ENCODE measurements at places on chromosomes 1 and 21. TPM values are rescaled to one million over a fixed set of nuclear protein-coding genes. Genes with fewer than 3 reads are reported as not detected.

SYTL1 gene
- 7.6 TPM for polyA plus RNA-seq

CD52 gene
- 5.6 TPM for polyA plus RNA-seq

S100A5 gene
- polyA plus RNA-seq, result 1.3 TPM

CYP4A22 gene
- polyA plus RNA-seq, result 8.2 TPM

THEM5 gene
- 0.52 TPM for polyA plus RNA-seq

SUSD4 gene
- polyA plus RNA-seq, result 19.2 TPM

PTGS2 gene
- polyA plus RNA-seq, result 0.78 TPM

LAMC1 gene
- polyA plus RNA-seq, result 297 TPM

UBR4 gene
- 150 TPM for polyA plus RNA-seq

CCDC30 gene
- 26.7 TPM for polyA plus RNA-seq

GRCh38 chr1:32128964-32129363, 21.1 kb downstream of the KPNA6 start:
- no peak for DNase-seq

GRCh38 chr1:200710166-200710565, 28.5 kb upstream of the CAMSAP2 start:
- no peak for DNase-seq

DNA sequence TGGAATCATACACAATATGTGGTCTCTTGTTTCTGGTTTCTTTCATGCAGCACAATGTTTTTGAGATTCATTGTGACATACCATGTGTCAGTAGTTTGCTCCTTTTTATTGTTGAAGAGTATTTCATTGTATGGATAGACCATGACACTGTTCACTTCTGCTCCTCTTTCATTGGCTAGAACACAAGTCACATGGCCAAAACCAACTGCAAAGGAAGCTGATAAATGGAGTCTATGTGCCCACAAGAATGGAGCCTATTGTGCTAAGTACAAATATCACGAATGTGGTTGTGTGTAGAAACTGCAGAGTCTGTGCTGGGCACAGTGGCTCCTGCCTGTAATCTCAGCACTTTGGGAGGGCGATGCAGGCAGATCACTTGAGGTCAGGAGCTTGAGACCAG, 28.6 kb upstream of the FNBP1L start:
- no peak for DNase-seq

DNA sequence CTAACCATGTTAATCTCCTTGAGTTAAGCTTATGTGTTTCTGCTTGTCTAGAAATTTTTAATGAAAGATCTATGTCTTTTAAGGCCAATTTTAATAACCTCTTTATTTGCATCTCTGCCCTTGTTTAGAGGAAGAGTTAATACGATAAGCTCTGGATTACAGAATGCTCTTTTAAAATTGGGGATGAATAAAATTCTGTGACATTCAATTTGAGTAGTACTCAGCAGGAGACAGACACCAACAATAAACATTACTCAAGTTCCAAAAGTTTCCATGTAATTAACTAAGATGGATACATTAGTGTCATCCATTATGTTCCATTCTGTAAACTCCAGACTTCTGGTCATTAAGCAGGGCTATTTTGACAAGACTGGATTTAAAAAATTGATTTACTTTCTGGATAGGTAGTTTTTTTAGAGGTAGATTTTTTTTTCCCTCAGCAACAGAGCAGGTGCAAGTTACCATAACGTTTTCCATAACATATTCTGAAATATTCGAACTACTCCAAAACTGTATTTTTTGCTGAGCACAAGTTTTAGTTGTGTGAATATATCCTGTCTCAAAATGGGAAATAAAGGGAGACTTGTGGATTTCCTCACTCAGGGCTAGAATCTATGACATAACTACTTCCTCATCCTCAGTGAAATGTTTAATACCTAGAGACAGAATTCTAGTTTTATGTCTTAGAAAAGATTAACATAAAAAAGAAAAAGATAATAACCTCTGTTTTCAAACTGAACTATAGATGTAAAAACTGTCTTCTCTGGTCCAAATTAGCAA, 221.7 kb downstream of the NEGR1 start:
- DNase-seq, result no peak

DNA sequence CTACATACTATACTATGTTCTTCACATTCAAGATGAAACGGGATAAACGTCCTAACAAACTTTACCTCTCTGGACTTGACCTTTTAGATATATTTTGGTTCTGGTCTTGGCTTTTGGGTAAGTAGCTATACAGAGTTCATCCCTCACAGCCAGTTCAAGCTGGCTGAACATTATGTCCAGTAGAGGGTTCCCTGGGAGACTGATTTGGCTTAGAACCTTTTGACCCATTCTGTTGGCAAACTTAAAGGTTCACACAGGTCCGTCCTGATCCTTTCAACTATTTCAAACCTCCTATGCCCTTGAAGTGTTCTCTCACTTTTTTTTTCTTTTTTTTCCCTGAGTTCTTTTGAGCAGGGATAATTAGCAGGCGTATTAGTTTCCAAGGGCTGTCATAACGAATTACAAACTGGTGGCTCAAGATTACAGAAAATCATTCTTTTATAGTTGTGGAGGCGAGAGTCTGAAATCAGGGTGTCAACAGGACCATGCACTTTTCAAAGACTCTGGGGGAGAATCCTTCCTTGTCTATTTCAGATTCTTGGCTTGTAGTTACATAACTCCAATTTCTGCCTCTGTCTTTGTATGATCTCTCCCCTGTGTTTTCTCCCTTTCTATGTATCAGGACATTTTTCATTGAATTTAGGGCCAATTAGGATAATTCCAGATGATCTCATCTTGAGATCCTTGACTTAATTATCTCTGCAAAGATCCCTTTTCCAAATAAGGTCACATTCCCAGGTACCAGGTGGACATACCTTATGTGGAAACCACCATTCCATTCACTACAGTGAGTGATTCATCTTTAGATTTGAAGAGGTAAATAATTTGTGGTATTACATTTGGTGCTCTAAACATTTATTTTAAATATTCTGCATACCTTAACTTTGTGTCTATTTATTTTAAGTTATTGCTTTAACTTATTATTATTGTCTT, 257.4 kb upstream of the USP25 start:
- DNase-seq, result no peak

DNA sequence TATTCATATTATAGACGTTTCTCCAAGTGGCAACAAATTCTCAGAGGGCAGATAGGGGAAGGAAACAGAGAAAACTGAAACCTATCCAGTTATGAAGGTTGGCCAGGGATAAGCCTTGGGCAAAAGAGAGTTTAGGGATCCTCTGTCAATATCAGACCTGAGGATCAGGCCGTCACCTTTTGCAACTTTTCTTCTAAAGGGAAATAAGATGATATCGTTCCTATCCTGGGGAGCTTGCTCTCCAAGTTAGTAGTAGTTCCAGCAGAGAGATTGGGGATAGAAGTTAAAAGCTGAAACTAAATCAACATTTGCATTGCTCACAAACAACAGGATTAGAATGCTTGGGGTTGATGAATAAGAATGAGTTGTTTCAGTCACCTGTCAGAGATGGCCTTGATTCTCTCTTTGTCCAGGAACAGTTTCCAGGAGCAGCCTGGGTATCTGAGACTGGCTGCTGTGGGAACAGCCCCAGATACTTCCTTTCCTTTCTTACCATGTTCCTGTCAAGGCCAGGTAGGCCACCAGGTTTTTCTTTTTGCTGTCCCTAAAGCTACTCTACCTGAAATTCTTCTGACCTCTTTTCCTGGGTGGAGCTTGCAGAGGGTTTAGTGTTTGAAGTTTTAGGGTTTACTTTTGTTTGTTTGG, 2.5 kb downstream of the RIIAD1 start:
- DNase-seq, result no peak

- no peak for DNase-seq
Observed at GRCh38 chr21:31930001-31930400, 57.2 kb downstream of the HUNK start.

GRCh38 chr1:67345556-67345955, 37.9 kb downstream of the IL12RB2 start:
- DNase-seq, result no peak

- no peak for DNase-seq
Observed at GRCh38 chr1:52640697-52641096, 7.7 kb downstream of the SHISAL2A start.

GRCh38 chr1:205373798-205374175, 17.1 kb upstream of the KLHDC8A start:
- DNase-seq, result no peak

DNA sequence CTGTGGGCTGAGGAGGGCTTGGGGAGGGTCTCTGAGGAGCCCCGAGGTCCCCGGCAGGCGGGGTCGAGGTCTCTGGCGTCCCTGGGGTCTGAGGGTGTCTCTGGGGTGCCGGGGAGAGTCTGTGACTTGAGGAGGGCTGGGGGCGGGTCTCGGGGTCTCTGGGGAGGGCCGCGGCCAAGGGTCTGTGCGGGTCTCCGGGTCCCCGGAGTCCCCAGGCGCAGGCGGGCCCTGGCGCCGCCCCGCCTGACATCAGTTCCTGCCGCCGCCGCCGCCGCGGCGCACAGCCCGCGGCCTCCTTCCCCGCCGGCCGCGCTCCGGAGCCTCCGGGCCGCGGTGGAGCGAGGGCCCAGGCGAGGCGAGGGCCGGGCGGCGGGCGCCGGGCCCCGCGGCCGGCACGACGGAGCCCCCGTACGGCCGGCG, at the start of gene PLEKHM2:
Gene PLEKHM2, plus strand, starts transcription at position 279 of the 420 bp plus-strand sequence. CDS start 239 bp downstream, outside the sequence.
- peak; percentile 43 for DNase-seq

- no peak for DNase-seq
Observed at GRCh38 chr1:60681095-60681860, 401.1 kb upstream of the NFIA start.

All from left kidney (tissue), 8 donors.